Nephron progenitor cell (in vitro differentiated cells): ENCODE measurements at places on chromosomes 5 and 9.

DNA sequence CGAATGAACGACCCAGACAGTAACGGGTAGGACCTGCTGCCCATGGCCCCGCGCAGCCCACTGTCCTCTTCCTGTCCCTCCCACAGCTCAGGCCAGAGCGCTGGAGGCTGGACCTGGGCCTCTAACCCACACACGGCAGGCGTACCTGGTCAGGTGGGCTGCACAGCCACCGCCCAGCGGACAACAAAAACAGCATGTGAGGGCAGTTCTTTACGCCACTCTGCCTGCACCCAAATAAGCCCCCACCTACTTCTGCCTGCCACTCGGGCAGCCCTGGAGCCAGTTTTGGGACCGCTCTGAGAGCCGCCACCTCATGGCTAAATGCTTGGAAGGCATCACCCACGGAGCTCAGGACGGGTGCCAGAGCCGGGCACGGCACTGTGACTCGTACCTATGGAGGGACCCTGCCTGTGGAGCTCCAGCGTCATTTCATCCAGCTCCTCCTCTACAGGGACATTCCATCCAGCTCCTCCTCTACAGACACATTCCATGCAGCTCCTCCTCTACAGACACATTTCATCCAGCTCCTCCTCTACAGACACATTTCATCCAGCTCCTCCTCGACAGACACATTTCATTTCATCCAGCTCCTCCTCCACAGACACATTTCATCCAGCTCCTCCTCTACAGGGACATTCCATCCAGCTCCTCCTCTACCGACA lies 18.9 kb downstream of the CLPTM1L start:
- DNase-seq: no peak

- DNase-seq: no peak
Measured at GRCh38 chr5:125137535-125137934, 391.1 kb upstream of the ZNF608 start.

DNA sequence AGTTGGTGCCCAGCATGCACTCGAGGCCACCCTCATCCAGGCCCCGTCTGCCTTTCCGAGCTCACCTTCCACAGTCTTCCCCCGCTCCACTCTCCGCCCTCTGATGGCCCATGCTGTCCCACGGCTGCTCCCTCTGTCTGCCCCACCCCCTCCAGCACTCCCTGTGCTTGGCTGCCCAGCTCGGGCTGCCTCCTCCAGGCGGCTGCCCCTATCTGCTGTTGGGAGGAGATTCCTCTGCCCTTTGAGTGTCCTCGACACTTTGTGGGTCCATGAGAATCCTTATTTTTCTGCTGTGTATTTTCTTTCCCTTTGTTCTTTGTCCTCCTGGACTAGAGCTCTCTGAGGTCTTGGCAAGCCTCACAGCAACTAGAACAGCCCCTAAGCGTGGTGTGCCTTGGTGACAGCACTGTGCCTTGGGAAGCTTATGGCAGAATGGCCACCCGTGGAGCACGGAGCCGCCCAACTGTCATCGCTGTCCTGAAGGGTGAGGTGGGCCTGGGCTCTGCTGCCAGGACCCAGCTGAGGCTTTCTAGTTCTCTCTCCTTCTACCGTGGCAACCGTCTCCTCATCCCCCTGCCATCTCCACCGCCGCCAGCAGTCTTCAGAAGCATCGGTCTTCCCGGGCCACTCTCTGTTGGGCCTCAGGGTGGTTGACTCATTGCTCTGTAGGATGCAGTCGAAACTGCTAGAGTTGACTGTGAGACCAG lies 5.2 kb downstream of the NTMT1 start:
- DNase-seq: no peak

DNA sequence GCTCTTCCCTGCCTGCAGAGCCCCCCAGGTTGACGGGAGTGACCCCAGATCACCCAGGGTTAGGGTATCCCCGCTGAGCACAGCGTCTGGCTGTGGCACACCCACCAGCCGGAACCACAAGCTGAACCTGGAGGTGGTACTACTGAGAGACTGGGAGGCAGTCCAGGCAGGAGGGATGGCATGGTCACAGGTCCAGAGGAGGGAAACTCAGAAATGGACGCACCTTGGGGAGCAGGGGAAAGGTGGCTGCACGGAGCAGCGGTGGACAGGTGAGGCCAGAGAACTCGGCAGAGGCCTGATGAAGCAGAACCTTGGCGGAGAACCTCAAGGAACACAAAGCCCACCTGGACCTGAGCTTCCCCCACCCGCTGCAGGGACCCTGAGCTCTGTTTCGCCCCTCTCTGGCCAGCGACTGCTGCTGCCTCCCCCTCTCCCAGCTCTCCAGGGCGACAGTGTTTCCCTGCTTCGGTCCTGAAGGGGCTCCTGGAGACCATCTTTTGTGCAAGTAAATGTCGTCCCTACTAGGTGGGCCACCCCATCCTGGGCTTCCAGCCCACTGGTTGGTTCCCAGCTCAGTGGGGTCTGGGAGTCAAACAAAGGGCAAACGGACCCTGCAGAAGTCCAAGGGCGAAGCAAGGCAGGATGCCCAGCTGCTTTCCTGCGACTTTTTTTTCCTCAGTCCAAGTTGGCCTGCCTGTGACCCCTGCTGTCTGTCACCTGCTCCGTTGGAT lies 845 bp downstream of the ADGRD2 start:
- DNase-seq: no peak

- DNase-seq: no peak
Measured at GRCh38 chr9:101626295-101626694, 31.5 kb upstream of the PPP3R2 start.

DNA sequence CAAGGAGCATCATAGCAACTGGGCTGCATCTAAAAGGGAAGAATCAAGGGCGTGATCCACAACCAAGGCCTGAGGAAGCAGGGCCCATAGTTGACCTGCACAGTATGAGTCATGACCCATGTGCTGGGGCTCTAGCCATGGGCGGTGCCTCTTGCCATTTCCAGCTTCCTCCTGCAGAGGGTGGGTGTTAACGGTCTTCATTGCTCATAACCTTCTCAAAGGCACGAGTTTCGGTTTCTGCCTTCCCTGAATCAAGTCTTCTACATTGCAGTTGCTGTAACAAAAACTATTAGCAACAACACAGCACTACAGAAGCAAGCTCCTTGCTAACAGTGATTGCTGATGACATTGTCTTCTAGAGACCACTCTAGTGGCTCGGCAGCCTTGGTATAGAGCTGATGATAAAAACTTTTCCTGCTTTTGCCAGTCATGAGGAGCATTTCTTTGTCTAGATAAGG lies 66.9 kb downstream of the CTSL start:
- DNase-seq: no peak

- no peak for DNase-seq
Measured at GRCh38 chr5:172229904-172230303, 35.9 kb downstream of the EFCAB9 start.

DNA sequence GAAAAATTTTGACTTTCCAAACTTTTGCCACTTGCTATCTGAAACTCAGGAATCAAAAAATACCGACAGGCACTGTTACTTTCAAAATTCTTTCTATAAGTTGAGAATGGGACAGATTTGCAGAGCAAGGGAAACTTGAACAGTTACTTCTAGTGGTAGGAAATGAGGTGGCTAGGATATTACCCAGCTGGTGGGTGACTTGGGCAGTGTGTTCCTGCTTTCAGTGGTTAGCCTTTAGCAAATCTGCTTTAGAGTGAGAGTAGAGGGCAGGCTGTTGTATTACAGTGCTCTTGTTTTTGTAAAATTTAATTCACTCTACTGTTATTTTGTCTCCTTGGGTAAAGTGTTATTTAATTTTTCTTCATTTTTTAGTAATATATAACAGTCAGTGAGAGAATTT lies 40.2 kb upstream of the ROPN1L start:
- no peak for DNase-seq

- no peak for DNase-seq
Measured at GRCh38 chr5:127400946-127401670, 110.5 kb downstream of the MEGF10 start.

- no peak for DNase-seq
Measured at GRCh38 chr5:139384591-139385051, 1.5 kb upstream of the SLC23A1 start.

DNA sequence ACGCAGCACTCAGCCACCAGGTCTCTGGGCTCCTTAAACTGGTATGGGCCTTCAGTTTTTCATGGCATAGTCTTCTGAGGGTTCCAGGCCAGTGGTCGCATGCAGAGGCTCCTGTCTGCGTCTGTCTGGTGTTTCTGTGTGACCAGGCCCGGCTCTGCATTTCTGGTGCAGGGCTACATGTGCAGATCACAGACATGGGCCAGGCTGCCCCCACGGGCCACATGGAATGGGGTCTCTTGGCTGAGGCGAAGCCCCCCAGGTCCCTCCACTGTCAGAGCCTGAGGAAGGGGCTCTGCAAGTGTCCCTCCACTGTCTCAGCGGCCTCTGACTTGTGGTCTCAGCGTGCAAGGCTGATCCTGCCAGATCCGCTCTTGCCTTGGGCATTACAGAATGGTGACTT lies 15.6 kb upstream of the CARD19 start:
- DNase-seq: no peak

GRCh38 chr5:175381130-175381529 lies 62.9 kb downstream of the DRD1 start:
- DNase-seq: no peak

GRCh38 chr5:111198281-111198966 lies 25.8 kb upstream of the CAMK4 start:
- DNase-seq: no peak

DNA sequence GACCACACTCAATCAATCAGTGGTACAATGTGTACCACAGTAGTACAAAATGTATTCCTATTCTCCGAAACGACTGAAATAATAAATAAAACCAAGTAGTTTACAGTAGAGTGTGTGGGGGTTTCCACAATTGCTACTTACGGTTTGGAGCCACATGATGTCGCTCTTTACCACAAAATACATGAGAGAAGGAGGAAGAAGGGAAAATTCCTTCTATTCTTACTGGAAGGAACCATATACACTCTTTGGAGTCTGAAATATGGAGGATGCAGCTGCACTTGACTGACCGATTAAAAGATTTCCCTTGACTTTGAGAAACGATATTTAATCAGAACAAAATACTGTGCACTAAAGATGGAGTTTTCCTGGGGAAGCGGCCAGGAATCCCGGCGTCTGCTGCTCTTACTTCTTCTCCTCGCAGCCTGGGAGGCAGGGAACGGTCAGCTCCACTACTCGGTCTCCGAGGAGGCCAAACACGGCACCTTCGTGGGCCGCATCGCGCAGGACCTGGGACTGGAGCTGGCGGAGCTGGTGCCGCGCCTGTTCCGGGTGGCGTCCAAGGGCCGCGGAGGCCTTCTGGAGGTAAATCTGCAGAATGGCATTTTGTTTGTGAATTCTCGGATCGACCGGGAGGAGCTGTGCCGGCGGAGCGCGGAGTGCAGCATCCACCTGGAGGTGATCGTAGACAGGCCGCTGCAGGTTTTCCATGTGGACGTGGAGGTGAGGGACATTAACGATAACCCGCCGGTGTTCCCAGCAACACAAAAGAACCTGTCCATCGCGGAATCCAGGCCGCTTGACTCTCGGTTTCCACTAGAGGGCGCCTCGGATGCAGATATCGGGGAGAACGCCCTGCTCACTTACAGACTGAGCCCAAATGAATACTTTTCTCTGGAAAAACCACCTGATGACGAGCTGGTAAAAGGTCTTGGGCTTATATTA lies at the start of gene PCDHA4:
TSS of gene PCDHA4 (plus strand) at position 235 of the 942 bp plus-strand sequence.
- DNase-seq: peak; percentile 73
